Activated naive CD8-positive, alpha-beta T cell treated with anti-CD3 and anti-CD28 coated beads for 36 hours (primary cell): ENCODE measurements at places on chromosomes 13 and 19.

DNA sequence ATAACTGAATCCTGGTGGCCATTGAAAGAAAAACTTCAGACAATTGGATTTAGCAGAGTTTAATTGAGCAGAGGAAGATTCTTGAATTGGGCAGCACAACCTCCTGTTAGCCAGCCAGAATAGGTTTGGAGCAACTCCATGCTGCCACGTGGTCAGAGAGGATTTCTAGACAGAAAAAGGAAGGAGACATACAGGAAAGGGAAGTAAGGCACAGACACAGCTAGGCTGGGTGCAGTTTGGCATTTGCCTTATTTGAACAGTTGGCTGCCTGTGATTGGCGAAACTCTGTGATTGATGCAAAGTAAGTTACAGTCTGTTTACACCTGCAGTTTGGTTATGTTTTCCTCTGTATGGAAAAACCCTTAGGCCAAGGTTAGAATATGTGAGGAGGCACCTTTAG lies 85.8 kb upstream of the SPATA13 start:
- DNase-seq: no peak

DNA sequence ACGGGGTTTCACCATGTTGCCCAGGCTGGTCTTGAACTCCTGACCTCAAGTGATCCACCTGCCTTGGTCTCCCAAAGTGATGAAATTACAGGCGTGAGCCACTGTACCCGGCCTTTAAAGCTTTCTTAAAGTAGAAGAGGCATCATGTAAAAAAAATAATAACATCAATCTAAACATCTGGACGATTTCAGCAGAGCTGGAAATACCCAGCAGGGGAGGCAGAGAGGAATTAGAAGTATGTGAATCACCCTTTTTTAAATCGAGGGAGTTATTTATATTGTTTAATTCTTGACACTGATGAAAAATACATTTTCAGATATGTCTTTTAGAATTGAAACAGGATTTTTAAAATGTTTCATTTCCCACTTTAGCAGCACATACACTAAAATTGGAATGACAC lies 37.4 kb upstream of the MTIF3 start:
- no peak for DNase-seq

DNA sequence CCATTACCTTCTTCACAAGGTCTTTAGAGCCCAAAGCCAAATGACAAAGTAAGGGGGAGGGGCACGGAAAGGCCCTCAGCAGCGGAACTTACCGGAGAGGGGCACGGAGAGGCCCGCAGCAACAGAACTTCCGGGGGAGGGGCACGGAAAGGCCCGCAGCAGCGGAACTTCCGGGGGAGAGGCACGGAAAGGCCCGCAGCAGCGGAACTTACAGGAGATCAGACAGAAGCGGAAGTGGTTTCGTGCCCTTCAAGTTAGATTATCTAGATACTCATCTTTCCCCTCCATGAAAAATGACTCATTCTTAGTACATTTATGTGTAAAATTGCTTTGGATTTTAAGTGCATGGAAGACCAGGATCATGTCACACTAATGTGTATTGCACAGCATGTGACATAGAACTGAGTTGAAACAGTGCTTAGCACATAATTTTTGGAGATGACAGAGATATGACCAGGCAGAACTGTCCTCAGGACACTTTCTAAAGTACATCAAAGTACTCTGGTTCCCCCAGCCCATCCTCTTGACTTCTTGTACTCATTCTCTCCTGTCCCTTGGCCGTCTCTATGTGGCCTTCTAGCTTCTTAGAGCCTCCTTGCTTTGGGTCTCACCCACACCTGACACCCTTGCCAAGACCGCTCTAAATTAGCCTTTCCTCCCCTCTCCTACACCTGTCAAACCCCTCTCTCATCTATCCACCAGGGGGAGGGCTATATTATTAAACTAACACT lies 25.7 kb upstream of the TPTE2 start:
- DNase-seq: peak; percentile 83

GRCh38 chr19:1276628-1277022 lies 1.3 kb downstream of the FAM174C start:
- DNase-seq: peak; percentile 53

GRCh38 chr13:35936246-35936978 lies 194.8 kb downstream of the DCLK1 start:
- no peak for DNase-seq

GRCh38 chr13:42047561-42048341 lies 697 bp upstream of the DGKH start:
- peak; percentile 47 for DNase-seq

DNA sequence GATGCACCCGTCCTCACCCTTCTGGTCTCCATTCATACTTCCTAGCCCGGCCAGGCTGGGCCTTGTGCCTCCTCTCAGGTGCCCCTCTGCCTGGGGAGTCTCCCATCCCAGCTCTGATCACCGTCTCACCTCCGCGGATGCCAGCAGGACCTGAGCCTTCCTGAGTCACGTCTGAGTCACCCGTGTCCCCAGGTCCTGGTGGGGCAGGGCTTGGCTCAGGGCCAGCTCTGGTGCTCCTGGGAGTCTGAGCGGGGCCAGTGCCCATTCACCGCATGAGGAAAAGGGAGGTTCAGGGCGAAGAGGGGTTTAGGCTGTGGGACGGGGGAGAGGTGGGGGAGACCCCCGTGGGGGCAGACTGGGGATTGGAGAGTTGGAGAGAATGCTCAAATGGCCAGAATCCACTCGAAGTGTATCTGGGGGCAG lies 593 bp downstream of the ATP8B3 start:
- DNase-seq: peak; percentile 44

DNA sequence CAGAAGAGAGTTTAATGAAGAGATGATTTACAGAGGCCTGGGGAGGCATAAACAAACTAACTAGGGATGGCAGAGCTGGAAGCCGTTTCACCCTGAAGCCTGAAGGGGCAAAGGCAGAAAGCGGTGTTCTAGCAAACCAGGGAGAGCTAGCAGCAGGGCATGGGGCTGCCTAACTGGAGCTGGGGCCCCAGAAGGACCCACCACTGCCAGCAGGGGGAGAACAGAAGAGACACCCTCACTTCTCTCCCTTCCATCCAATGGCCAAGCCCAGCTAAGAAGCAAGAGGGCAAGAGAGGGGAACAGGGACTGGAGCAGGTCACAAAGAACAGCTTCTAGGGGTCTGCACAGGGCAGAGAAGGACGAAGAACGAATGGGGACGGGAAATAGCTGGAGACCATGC lies 195.5 kb downstream of the KATNAL1 start:
- DNase-seq: peak; percentile 19

- DNase-seq: no peak
Measured at GRCh38 chr13:50587645-50588373, 255.7 kb downstream of the DLEU7 start.

DNA sequence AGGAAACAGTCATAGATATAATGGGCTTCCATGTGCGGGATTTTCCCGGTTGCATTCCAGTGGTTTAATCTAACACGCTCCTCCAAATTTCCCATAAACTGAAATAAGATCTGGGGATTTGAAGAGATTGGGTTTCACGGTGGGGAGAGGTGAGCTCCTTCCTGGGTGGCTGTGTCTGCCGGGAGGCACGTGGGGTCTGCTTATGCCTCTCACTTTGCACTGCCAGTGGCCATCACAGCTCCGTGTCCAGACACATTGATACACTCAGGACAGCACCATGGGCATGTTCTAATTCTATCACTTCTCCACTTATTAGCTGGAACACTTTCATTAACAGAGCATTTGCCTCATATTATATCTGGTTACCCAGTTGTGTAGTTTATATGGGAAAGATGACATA lies 73.4 kb downstream of the SOX1 start:
- DNase-seq: no peak

GRCh38 chr13:71214821-71215220 lies 652.2 kb downstream of the DACH1 start:
- DNase-seq: no peak

DNA sequence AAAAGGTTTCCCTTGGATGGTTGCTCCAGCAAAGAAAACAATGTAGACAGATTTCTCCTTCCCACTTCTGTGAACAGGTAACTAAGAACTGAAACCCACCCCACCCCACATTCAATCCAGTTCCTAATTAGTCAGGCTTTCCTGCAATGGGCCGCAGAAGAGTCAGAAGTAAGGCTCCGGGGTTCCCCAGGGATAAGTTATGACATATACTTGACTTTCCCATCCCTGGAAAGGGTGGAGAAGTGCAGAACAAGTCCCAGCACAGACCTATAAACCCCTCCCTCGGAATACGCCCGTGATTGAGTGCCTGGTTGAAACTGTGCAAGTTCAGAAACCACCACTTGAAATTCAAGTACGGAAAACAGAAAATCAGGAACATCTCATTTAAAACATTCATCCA lies 24.9 kb downstream of the RCBTB2 start:
- DNase-seq: no peak

DNA sequence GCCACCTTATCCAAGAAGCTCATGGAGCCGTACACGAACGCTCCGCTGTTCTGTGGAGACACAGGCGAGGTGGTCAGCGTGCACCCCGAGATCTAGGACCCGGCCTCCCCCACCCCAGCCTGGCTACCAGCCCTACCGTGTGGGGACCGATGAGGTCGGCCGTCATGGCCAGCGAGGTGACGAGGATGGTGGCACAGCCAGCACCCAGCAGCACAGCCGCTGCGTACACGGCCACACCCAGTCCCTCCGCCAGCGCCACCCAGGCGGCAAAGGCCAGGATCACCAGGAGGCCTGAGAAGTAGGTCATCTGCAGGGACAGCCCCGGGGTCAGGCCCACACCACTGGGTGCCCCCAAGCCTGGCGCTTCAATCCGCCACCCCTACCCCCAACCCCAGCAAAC lies 7.1 kb downstream of the TEKTIP1 start:
- DNase-seq: no peak

DNA sequence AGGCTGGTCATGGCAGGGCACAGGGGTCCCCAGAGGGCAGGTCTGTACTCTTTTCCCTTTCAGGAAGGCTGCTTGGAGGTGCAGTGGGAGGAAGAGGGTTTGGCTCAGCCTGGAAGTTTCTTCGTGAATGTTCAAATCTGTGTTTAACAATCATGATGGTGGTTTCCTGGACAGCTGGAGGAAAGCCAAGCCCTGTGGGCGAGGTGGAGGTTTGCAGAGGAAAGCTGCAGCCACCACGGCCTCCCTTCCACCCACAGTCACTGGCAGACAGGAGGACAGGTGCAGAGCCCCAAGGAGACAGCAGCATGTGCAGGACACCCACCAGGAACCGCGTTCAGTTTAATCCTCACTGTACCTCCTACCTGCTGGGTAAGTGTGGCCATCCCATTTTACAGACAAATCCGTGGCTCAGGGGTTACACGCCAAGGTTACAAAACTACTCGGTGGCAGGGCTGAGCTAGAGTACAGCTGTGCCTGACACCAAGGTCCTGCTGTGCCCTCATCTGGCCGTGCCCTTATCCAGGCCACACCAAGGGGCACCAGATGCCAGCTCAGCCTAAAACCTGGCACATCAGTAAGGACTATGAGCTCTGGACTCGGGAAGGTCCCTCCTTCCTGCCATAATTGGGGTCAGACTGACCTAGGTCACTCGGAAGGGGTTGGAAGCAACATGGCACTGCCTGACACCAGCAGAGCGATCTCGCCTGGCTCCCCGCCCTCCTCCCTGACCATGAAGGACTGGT lies 34.1 kb downstream of the SUGP2 start:
- no peak for DNase-seq

DNA sequence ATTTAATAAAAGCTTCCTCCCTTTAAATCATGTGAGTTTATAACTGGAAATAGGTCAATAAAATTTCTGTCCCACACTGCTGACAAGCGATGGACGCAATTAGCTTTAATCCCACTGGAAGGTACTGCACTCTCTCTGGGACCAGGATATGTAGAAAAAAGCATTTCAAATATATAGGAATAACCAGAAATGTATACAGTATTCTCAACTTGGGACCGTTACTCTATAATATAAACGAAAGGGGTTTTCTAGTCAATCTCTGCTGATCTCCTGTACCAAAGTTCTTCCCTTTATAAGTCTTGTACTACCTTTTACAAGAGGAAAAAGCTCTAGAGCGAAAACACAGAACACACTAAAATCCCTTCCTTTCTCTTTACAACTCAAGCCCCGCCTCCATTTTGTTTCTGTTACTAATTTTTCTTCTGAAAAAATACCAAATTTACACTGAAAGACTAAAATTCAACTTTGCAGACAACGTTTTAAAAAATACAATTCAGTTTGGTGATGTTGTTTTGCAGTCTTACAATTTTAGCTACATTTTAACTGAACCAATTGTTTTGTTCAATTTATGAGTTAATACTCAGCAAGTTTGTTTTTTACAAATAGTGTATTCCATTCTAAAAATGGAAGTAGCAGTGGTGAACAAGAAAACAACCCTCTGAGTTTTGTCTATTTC lies 1.7 kb upstream of the USPL1 start:
- DNase-seq: no peak

DNA sequence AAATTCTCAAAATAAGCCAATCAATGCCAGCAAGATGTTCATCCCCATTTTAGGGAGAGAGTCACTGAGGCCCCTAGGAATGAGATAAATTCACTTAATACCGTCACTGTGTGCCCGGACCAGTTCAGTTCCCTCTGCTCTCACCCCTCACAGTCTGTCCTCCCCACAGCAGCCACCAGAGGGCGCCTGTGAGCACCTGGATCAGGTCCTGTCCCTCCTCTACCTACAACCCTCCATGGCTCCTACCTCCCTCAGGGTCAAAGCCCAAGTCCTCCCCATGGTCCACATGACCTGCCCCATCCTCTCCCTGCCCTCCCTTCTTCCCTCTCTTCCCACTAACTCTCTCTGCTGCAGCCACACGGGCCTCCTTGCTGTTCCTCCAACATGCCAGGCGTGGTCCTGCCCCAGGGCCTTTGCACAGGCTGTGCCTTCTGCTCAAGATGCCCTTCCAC lies 42.0 kb upstream of the NFIC start:
- DNase-seq: peak; percentile 77

- no peak for DNase-seq
Measured at GRCh38 chr13:31009166-31009565, 76.7 kb downstream of the TEX26 start.

DNA sequence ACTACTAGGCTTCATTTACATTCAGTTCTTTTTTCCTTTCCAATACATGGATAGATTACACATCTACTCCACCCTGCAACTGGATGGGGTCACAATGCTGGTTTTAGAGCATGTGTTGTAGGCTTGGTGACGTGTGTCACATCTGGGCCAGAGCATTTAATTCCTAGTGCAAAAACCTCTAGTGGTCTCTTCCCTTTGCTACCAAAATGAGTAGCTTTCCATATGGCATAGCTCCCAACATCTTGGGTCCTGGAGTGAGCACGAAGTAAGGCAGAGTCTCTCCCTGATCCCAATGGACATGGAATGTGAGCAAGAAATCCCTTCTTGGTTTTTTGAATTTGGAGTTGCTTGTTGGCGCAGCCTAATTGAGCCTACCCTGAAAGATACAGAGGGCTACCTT lies 51.7 kb downstream of the TNFSF11 start:
- no peak for DNase-seq

DNA sequence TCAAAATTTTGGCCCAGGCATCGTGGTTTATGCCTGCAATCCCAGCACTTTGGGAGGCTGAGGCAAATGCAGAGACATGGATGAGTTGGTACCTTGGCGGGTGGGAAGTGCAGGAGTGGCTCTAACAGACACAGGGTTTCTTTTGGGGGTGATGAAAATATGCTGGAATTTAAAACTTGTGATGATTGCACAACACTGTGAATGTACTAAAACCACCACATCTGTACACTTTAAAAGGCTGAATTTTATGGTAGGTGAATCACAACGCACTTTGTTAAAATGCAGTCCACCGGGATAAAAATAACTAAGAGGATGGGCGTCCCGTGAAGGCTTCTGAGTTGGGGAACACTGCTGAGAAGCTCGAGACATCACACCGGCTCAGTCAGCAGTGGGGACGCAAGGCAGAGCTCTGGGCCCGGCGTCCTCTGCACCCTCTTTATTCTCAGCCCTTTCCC lies 47.1 kb downstream of the MLLT1 start:
- DNase-seq: no peak
